Activated CD8-positive, alpha-beta memory T cell treated with anti-CD3 and anti-CD28 coated beads for 1 hour (primary cell): ENCODE measurements at places on chromosomes 4 and X.
A peak's percentile ranks its signal among the peaks of the same experiment; 100 is the strongest.

DNA sequence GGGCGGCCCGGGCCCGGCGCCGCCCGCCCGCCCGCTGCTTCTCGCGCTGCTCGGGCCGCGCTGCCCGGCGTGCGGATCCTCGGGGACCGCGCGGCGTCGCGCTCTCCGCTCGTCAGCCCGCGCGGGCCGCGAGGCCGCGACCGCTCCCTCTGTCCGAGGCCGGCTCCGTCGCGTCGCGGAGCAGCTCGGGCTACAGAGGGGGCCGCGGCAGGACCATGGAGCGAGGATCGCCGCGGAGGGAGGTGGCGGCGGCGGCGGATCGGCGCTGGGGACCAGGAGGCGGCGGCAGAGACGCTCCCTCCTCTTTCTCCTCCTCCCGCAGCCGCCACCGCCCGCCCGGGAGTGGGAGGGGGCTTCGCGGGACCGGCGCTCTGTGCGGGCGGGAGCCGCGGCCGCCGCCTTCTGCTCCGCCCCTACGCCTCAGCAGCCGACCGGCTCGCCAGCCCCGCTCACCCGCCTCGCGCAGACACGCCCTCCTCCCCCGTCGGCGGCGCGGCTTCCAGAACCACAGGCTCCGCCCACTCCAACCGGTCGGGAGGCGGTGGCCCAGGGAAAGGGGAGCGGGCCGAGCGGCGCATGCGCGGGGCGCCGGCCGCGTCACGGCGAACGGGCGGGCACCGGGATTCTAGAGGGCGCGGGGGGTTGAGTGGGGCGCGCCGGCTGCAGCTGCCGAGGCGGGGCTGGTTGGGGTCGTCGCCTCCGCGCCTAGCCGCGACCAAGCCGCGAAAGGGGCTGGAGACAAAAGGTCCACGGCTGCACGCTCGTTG is at the start of gene CASK:
Gene CASK, minus strand, starts transcription at position 344 of the 767 bp plus-strand sequence. CDS start 566 bp downstream, outside the sequence.
- DNase-seq: peak; percentile 80

- no peak for DNase-seq
Observed at GRCh38 chr4:123674762-123675465, 278.3 kb downstream of the SPRY1 start.

DNA sequence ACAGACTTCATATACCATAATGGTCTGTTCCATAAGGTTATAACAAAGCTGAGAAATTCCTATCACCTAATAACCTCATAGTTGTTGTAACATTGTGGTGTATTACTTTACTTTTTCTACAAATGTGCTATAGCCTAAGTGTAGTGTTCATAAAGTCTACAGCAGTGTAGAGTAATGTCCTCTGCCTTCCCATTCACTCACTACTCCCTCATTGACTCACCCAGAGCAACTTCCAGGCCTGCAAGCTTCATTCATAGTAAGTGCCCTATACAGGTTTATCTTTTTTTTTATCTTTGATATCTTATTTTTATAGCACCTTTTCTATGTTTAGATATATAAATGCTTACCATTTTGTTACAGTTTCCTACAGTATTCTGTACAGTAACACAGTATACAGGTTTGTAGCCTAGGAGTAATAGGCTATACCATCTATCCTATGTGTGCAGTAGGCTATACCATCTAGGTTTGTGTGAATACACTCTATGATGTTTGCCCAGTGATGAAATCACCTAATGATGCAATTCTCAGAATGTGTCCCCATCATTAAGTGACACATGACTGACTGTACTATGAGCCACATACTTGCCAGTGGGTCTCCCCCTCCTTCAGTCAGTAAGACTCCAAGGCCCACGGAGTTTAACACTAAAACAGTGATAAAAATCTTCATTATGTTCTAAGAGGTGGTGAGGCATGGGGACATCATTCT is 299.9 kb downstream of the UNC5C start:
- no peak for DNase-seq

DNA sequence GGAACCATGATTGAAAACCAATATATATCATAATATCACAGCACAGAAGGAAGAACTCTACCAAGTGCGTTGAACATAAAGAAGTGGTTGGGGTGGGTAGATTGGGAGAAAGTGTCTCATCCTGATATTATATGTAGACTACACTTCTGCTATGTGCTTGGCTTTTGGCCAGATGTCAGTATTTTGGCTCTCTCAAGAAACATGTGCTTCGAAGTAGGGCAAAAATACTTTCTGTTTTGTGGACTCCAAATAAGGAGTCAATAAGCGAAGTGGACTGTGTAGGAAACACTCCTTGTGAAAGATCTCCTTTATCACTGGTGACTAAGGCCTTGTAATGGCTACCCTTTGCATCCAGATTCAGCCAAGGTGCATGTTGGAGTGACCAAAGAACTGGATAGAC is 7.8 kb upstream of the HPSE start:
- no peak for DNase-seq

DNA sequence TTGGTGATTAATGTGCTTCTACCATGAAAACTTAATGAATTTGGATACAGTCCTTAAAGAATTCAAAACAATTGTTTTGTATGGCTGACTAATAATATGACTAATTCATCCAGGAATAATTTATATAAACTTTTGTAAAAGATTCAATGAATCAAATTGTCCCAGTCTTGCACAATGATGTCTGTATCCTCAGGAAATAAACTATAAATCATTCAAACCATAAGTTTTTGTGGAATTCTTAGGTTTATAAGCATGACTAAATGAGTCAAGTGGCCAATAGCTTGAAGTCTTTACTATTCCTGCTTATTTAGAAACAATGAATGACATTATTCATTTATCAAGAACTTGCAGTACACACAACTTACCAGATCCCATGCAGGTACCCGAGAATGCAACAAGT is 935.0 kb upstream of the INTU start:
- DNase-seq: no peak

GRCh38 chr4:42078184-42078801 is 74.2 kb downstream of the BEND4 start:
- DNase-seq: no peak

DNA sequence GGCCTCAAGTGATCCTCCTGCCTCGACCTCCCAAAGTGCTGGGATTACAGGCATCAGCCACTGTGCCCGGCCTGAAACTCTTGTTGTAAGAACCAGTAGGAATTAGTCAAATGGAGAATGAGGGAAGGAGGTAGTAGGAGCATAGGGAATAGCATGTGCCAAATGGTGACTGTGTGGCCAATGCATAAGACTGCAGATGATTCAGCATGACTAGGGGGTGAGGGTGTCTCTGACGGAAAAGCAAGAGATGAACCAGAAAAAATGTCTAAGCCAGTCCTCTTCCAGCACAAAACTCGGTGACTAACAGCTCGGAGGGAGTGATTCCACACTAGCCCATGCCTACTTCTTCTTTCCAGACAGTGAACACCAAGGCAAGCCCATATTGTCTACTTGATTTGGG is 58.2 kb upstream of the DUSP21 start:
- DNase-seq: no peak

- no peak for DNase-seq
Observed at GRCh38 chr4:139223682-139224317, 46.8 kb upstream of the ELF2 start.

DNA sequence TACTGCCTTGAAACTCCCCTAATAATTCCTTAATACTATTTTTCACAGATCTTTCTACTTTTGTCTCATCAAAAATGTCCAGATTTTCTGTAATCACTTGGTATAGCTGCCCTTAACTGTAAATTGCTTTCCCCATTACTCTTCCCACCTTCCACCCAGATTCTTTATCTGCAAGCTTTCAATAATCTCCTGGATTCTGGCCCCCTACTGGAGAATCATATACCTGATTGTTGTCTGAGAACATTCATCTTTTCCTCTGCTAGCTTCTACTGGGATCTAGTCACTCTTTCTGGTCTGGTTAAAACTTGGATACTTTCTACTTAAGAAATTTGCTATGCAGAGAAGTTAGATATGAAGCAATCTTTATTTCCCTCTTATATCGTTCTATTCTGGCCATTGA is 552.6 kb downstream of the PCDH19 start:
- no peak for DNase-seq

DNA sequence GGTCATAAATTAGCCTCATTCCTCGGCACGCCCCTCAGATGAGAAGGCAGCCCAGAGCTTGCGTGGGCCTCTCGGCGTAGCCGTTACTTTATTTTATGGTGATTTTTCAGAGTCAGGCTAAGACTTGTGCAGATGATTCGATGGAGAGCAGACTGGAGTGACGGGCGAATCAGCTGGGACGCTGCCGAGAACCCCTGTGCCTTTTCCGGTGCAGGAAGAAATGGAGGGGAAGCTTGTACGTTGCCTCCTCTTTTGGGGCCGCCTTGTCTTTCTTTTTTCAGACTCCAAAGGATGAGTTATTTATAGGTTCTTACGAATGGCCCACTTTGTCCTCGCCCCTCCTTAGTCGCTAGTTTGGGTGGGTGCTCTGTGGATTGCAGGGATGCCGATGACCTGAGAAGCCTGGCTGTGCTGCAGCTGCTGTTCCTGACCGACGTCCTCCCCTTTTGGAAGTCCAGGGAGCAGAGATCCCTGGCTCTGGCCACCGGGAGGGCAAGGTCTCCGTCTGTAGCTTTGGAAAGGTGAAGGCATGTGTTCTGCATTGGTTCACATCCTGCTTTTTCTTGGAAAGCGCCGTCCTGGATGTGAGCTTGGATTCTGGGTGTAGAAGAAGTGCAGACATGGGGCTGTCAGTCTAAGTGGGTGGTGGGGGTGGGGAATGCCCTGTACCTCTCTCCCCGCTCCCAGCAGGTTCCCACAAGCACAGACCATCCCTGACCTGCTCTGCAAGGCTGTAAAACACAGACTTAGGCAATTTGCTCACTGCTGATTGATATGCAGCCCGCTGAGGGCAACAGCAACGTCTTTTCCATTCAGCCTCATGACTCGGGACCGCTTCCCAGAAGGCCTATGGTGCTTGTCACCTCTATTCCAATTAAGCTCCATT is 9.3 kb downstream of the SORCS2 start:
- no peak for DNase-seq

DNA sequence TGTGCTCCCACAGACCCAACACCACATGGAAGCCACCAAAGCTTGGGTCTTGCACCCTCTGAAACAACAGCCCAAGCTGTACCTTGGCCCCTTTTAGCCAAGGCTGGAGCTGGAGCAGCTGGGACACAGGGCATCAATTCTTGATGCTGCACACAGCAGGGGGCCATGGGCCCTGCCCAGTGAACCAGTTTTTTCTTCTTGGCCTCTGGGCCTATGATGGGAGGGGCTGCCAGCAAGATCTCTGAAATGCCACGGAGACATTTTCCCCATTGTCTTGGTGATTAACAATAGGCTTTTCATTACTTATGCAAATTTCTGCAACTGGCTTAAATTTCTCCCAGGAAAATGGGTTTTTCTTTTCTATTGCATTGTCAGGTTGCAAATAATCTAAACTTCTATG is 49.0 kb downstream of the SPANXA2 start:
- DNase-seq: no peak

- DNase-seq: no peak
Observed at GRCh38 chrX:133715715-133716114, 269.7 kb downstream of the GPC3 start.

- DNase-seq: no peak
Observed at GRCh38 chrX:118530219-118530911, 34.8 kb downstream of the DOCK11 start.

DNA sequence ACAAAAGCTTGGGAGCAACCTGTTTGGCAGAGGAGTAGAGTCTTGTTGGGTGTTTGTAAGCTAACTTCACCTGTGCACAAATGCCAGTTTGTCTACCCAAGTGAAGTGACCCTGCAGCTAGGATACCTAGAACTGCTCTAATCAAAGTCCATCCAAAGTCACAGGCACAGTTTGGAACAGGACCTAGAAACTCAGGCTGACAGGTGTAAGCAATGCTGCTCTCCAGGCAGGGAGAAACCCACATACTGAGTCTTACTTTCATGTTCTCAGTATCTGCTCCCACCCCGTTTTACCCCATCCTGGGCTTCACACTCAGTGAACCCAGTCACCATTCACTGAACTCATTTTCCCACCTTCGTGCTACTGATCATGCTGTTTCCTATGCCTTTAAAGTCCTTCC is 40.3 kb downstream of the MAML3 start:
- DNase-seq: no peak

- DNase-seq: no peak
Observed at GRCh38 chrX:110172215-110172614, 145.7 kb downstream of the AMMECR1 start.

- no peak for DNase-seq
Observed at GRCh38 chr4:105936901-105937300, 41.6 kb downstream of the NPNT start.

- DNase-seq: no peak
Observed at GRCh38 chrX:5314148-5314547, 914.5 kb downstream of the NLGN4X start.

DNA sequence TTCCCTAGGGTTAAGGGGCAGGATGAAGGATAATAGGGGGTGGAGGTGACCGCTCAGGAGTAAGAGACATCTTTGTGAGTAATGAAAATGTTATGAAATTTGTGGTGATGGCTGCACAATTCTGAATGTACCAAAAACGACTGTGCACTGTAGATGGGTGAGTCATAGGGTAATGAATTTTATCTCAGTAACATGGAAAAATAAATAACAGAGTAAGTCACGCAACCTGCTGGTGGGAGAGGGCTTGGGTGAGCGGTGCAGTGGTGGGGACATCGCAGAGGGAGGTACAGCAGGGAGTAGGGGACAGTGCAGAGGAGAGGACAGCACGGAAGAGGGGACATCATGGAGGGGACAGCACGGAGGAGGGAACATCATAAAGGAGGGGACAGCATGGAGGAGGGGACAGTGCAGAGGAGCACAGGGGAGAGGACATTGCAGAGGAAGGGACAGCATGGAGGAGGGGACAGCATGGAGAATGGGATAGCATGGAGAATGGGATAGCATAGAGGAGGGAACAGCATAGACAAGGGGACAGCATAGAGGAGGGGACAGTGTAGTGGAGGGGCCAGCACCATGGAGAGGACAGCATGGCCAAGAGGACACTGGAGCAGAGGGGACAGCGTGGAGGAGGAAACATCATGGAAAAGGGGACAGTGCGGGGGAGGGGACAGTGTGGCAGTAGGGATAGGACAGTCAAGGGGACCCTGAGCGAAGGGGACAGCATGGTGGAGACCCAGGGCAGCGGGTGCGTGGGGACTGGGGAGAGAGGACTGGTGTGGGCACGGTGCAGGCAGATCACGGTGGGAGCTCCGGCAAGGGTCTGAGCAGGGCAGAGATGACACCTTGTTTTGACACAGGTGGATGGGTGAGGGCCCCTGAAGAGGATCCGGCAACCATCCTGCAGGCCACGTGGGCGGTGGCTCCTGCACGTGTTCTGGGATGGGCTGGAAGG is 68.5 kb upstream of the MXD4 start:
- no peak for DNase-seq

- no peak for DNase-seq
Observed at GRCh38 chr4:48225368-48226141, 44.1 kb downstream of the TEC start.

DNA sequence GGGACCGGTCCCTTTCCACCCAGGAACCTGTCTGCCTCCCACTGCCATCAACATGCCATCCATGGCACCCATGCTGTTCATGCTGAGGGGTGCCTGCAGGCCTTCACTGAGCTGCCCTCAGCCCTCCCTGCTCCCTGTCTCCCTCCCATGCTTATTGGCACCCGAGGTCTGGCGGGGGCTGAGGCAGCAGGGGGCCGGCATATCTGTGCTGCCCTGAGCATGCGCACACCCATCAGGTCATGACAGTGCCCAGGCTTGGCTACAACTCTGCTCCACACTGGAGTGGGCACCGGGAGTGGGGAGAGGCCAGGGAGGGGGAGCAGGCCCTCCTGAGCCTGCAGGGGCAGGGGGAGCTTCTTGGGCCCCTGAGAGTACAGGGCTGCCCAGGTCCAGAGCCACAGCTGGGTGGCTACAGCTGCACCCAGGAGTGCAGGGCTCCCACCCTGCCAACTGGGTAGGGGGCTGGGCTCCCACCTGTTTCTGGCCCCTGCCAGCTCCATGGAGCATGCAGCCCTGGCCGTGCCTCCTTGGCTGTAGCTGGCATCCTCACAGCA is 395.8 kb upstream of the DMD start:
- DNase-seq: no peak
